Naive thymus-derived CD8-positive, alpha-beta T cell (primary cell): ENCODE measurements at places on chromosomes 2 and 18. TPM values are rescaled to one million over a fixed set of nuclear protein-coding genes. Genes with fewer than 3 reads are reported as not detected.
A peak's percentile ranks its signal among the peaks of the same experiment; 100 is the strongest.

- H3K4me1 ChIP-seq = no peaks in the 10 kb centered on the region
- H3K27me3 ChIP-seq = no peaks in the 10 kb centered on the region
- no peak overlapping the region for H3K4me3 ChIP-seq
- DNase-seq = no peak
- no peaks in the 10 kb centered on the region for H3K36me3 ChIP-seq
Measured at GRCh38 chr2:99753505-99753904, 263.7 kb upstream of the REV1 start.

- no peak for DNase-seq
- H3K4me3 ChIP-seq = no peak overlapping the region
- peaks cover 10% of the 10 kb centered on the region for H3K4me1 ChIP-seq
Measured at GRCh38 chr2:231807020-231807419, 20.8 kb downstream of the COPS7B start.

DNA sequence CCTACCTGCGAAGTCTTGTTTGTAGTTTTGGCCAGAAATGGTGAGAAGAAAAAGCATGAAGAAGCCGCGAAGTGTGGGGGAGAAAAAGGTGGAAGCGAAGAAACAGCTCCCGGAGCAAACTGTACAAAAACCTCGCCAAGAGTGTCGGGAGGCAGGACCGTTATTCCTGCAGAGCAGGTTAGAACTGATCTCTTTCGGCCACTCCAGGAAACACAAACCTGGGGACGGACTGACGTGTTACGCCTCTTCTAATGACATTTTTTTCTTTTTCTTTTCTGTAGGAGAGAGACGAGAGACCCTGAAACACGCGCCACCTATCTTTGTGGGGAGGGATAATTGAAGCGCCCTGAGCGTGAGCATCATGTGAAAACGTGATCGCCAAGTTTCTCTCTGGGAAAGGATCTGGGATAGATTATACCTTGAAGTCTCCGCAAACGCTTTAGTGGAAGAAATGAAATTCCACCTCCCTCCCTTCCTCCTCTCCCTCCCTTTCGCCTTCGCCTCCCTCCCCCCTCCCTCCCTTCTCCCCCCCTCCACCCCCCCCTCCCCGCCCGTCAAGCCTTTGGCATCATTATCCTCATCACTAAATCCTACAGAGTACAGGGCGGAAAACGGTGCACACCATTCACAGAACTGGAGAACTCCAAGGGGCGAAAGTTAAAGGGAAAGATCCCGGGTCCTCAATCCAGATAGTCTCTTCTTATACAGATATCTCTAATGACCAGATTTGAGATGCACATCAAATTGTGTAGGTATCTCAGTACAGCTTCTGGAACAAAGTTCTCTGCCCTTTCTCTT is at the start of gene ZEB2:
Gene ZEB2, minus strand, starts transcription at position 186 of the 798 bp plus-strand sequence. CDS start 2,769 bp downstream, outside the sequence.
- no peak within 1 kb of the TSS for H3K27ac ChIP-seq
- DNase-seq = peak; percentile 39
- peaks cover 36% of the 10 kb centered on the region for H3K27me3 ChIP-seq
- peaks cover 4% of the 10 kb centered on the region for H3K36me3 ChIP-seq
- peak within 1 kb of the TSS; percentile 30 for H3K4me3 ChIP-seq

DNA sequence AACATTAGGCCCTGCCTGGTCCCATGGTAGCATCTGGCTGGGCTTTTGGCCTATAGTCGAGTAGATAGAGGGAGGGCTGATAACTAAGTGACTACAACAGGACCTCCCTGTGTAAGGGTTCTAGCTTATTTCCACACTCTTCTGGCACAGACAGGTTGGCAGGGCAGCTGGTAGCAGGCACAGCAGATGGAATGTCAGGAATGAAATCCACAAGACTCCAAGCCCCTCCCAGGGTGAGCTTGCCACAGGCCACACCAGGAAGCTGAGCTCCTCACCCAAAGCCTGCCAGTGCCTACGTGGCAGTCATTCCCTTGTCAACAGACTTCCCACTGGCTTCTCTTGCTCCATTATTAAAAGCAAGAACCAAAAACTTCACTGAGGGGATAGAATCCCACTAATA is 20.7 kb upstream of the C1QL2 start:
- no peaks in the 10 kb centered on the region for H3K36me3 ChIP-seq
- no peak overlapping the region for H3K4me3 ChIP-seq
- H3K27ac ChIP-seq = no peak overlapping the region
- no peaks in the 10 kb centered on the region for H3K4me1 ChIP-seq

GRCh38 chr2:36678856-36679255 is 17.7 kb upstream of the VIT start:
- no peak overlapping the region for H3K4me3 ChIP-seq
- no peak for DNase-seq
- peaks cover 10% of the 10 kb centered on the region for H3K4me1 ChIP-seq
- H3K27ac ChIP-seq = no peak overlapping the region
- H3K36me3 ChIP-seq = peaks cover 18% of the 10 kb centered on the region
- H3K27me3 ChIP-seq = peaks cover 12% of the 10 kb centered on the region

GRCh38 chr2:121257480-121257840 is 27.5 kb downstream of the TFCP2L1 start:
- H3K36me3 ChIP-seq = peaks cover 2% of the 10 kb centered on the region
- H3K4me1 ChIP-seq = no peaks in the 10 kb centered on the region
- peaks cover 25% of the 10 kb centered on the region for H3K27me3 ChIP-seq
- no peak for DNase-seq

GRCh38 chr2:63678551-63678950 is 89.8 kb downstream of the MDH1 start:
- H3K4me3 ChIP-seq = no peak overlapping the region
- peaks cover 4% of the 10 kb centered on the region for H3K36me3 ChIP-seq
- no peak for DNase-seq

LINC00305 gene
- not detected for total RNA-seq

GRCh38 chr2:151007365-151007764 is 254.3 kb downstream of the RBM43 start:
- no peaks in the 10 kb centered on the region for H3K36me3 ChIP-seq
- no peak overlapping the region for H3K27ac ChIP-seq
- no peaks in the 10 kb centered on the region for H3K4me1 ChIP-seq
- no peak overlapping the region for H3K4me3 ChIP-seq
- peaks cover 7% of the 10 kb centered on the region for H3K27me3 ChIP-seq

DNA sequence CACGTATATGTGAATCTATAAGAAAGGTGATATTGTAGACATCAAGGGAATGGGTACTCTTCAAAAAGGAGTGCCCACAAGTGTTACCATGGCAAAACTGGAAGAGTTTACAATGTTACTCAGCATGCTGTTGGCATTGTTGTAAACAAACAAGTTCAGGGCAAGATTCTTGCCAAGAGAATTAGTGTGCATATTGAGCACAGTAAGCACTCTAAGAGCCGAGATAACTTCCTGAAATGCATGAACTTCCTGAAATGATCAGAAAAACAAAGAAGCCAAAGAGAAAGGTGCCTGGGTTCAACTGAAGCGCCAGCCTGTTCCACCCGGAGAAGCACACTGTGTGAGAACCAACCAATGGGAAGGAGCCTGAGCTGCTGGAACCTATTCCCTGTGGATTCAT is 101.0 kb downstream of the HS6ST1 start:
- peaks cover 2% of the 10 kb centered on the region for H3K4me1 ChIP-seq
- H3K36me3 ChIP-seq = no peaks in the 10 kb centered on the region
- DNase-seq = no peak
- no peak overlapping the region for H3K27ac ChIP-seq
- H3K4me3 ChIP-seq = no peak overlapping the region
- H3K27me3 ChIP-seq = peaks cover 2% of the 10 kb centered on the region

DNA sequence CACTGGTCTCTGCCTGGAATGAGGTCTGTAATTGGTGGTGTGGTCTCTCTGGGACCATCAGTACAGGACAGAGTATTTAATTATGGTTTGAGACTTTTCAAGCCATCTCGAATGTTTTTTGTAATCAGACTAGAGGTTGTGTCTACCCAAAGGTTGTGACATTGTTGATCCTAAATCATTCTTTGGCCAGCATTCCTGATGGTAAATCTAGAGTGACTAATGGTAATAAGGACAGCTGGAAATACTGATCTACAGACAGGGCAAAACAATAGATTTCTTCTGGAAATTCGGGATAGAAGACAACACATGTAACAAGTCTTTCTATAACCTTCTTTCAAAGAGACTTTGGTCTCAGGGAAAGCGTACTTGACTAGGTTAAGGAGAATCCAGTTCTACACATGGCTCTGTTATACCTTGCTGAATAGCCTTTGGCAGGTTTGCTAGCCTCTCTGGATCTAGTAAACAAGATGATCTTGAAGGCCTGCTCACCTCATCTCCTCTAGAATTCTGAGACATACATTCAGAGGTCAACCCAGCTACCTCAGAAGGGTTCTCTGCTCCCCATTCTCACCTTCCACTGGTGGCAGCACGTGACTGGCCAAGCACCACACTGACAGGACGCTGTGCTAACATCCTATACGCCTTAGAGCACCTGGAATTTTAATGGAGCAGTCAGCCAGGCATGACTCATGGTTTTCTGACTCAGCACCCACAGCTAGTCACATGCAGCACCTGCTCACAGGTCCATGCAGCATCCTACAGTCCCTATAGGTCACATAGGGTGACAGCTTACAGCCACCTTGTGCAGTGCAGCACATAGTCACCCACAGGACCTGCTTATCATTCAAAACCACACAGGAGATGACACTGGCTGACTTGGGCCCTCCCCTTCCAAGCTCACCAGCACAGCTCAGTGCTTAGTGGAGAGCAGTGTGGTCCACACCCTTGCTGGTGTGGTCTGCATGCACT is 12.2 kb downstream of the PLB1 start:
- DNase-seq = peak; percentile 18
- peaks cover 2% of the 10 kb centered on the region for H3K4me1 ChIP-seq
- H3K27me3 ChIP-seq = no peaks in the 10 kb centered on the region
- no peak overlapping the region for H3K27ac ChIP-seq
- H3K36me3 ChIP-seq = peaks cover 6% of the 10 kb centered on the region
- H3K4me3 ChIP-seq = no peak overlapping the region

DNA sequence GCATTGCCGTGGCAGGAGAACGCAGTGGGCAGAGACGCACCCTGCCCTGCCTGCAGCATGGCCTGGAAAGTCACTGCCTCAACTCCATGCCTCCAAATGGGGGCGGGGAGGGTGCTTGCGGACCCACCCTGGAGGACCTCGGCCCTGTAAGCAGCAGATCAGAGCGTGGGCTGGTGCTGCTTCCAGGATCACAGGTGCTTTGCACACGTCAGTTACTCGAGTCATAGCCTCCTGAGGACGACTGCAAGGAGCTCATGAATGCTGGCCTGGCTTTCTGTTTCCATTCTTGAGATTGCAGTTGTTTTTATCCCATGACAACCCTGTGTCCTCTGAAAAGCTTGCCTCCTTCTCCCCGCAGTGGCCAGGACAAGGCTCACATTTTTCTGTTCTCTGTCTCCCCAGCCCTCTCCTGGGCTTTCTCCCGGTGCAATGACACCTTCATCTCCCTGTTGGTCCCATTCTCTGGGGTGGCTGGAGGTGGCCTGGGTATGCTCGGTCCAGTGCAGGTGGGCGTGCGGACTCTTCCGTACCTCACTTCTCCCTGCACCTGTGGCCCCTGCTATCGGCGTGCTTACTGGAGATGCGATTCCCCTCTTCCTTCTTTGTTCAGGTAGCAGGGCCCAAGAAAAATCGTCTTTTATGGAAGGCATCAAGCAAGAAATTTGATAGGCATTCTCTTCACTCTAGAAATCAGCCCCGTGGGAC is 208.0 kb downstream of the GBX2 start:
- no peak overlapping the region for H3K4me3 ChIP-seq
- H3K4me1 ChIP-seq = no peaks in the 10 kb centered on the region
- no peak overlapping the region for H3K27ac ChIP-seq
- peaks cover 2% of the 10 kb centered on the region for H3K36me3 ChIP-seq
- DNase-seq = no peak
- H3K27me3 ChIP-seq = peaks cover 9% of the 10 kb centered on the region

DNA sequence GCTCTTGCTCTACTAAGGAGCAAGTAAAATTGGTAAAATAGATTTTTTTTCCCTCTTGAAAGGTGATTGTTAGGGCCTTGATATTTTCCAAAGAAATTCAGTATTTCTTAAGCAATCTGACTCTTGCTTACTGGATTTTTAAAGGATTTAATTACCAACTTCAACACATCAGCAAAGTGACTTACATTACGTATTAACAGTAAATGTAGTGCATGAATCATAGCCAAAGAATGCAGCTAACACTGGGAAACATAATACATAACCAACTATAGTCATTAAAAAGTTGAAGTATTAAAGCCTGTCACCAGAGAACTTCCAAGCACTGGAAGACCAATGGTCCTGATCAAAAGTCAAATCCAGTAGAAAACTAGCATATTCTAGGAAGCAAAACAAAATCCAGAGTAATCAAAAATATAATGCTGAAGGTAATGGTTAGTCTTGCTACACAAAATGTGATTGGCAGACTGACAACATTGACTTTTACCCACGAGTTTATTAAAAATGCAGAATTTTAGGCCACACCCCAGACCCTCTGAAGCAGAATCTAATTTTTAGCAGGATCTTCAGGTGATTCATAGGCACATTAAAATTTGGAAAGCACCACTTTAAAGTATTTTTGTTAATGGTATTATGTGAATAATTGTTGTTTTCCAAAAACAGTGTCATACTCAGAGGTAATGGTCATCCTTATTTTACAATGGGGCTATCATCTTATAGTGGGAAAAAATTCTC is 31.8 kb upstream of the CAVIN2 start:
- H3K4me1 ChIP-seq = no peaks in the 10 kb centered on the region
- H3K27ac ChIP-seq = no peak overlapping the region
- H3K27me3 ChIP-seq = peaks cover 23% of the 10 kb centered on the region

- H3K36me3 ChIP-seq = no peaks in the 10 kb centered on the region
- peaks cover 8% of the 10 kb centered on the region for H3K4me1 ChIP-seq
- no peak for DNase-seq
- no peak overlapping the region for H3K27ac ChIP-seq
- peaks cover 54% of the 10 kb centered on the region for H3K27me3 ChIP-seq
Measured at GRCh38 chr2:240822280-240822847, 2.3 kb upstream of the KIF1A start.

GRCh38 chr2:112692495-112692911 is 28.3 kb upstream of the NT5DC4 start:
- H3K4me1 ChIP-seq = peaks cover 28% of the 10 kb centered on the region
- H3K4me3 ChIP-seq = no peak overlapping the region
- H3K27ac ChIP-seq = peak overlapping the region; percentile 47
- H3K36me3 ChIP-seq = no peaks in the 10 kb centered on the region

DNA sequence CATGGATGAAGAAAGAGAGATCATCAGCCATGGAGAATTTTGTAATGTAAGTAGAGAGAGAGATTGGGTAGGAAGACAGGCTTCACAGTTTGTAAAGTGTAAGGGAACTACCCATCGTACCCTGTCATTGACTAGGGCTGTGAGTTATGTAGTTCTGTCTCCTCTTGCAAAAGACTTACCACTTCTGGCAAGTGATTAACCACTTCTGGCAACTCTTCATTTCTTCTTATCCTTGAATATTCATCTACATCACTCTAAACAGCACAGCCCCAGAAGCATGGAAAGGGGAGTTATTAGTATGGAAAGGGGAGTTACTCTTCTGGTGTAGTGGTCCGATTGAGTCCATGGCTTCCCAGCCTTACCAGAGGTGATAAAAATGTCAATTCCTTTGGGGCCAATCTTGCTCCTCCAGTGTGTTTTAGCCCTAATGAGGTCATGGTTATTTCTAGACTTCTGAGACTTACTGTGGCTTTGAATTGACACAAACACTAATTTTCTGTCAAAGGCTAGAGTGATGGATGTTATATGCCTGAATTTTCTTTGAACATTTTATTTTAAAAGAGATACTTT is 52.0 kb downstream of the STAT1 start:
- no peaks in the 10 kb centered on the region for H3K27me3 ChIP-seq
- peaks cover 45% of the 10 kb centered on the region for H3K4me1 ChIP-seq
- peaks cover 4% of the 10 kb centered on the region for H3K36me3 ChIP-seq
- no peak overlapping the region for H3K4me3 ChIP-seq

GRCh38 chr2:238009563-238009962 is 42.7 kb downstream of the UBE2F start:
- no peak overlapping the region for H3K27ac ChIP-seq
- H3K27me3 ChIP-seq = no peaks in the 10 kb centered on the region
- no peak for DNase-seq
- H3K4me3 ChIP-seq = peak overlapping the region; percentile 60

TTC39C gene
- total RNA-seq = 83.3 TPM

FNDC4 gene
- total RNA-seq = not detected
